T-helper 1 cell (primary cell): ENCODE measurements at places on chromosomes 5 and 9.

- no peak for DNase-seq
These were observed 287.6 kb downstream of the KDM4C start for GRCh38 chr9:7045361-7045760.

GRCh38 chr9:132441404-132441803, 31.4 kb downstream of the CFAP77 start:
- DNase-seq, result no peak

- DNase-seq, result no peak
These were observed 225.1 kb downstream of the ARRDC3 start for GRCh38 chr5:91158011-91158410.

DNA sequence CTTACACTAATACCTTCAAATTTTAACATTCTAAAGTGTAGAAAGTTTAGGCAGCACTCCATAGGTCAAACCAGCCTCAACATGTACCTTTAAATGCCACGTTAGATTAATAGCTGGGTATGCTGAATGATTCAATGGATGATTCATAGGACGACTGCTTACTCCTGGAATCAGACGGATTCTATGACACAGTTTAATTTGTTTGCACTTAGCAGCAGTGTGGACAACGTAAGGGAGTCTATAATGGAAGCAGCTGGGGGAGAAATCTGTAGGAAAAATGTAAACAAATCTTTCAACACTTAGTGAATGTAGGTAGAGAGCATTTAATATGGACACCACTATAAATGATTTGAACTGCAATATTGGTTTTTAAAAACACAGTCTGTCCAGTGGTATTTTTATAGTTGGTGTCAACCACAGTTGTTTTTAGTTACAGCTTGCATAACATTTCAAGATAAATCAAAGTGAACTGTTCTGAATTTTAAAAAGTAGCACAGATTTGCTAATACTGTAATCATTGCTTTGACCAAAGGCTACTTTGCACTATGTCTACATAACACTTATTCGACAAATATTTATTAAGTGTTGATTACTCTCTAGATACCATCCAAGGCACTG, 701.5 kb upstream of the MEF2C start:
- no peak for DNase-seq

GRCh38 chr9:23728736-23729135, 97.3 kb downstream of the ELAVL2 start:
- no peak for DNase-seq

- DNase-seq, result no peak
These were observed 118.9 kb upstream of the OTULINL start for GRCh38 chr5:14462681-14463080.

- DNase-seq, result no peak
These were observed 379.4 kb downstream of the PRR16 start for GRCh38 chr5:120843390-120843980.

GRCh38 chr5:92106808-92107207, 723.7 kb upstream of the ARRDC3 start:
- DNase-seq, result no peak

- no peak for DNase-seq
These were observed 311.5 kb downstream of the COX7C start for GRCh38 chr5:86929123-86929766.

- no peak for DNase-seq
These were observed 688.0 kb upstream of the SEMA6A start for GRCh38 chr5:117262572-117263131.

DNA sequence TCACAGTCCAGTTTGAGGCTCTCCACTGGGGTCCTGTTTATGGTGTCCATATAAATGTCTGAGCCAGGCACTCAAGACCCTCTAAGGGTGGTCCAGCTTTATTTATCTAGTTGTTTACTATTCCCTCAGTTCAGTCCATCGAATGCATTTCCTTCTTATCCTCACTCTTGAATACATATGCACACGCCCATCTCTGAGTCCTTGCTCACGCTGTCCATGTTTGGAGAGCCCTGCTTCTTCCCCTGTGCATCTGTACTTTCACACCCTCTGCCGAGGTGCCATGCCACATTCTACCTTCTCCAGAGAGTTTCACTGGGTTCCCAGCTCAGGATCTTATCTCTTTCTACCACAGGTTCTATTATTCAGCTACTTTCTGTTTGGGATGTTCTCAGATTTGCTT, 30.2 kb upstream of the SEMA6A start:
- no peak for DNase-seq

DNA sequence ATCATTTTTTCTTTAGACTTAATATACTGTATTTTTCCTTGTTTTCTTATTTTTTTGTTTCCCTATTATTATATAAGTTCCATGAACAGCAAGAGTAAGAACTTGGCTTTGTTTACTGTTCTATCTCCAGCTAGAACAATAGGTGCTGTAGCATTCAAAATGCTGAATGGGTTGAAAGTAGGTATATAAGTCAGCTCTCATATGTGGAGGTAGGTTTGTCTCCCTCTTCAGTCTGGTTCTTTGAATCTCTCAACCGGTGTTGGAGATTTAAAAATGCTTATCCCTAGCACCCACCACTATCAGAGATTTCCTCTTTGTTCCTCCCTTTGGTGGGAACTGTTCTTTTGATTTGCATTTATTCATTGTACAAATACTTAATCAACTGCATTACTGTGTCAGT, 87.5 kb upstream of the FSD1L start:
- no peak for DNase-seq

DNA sequence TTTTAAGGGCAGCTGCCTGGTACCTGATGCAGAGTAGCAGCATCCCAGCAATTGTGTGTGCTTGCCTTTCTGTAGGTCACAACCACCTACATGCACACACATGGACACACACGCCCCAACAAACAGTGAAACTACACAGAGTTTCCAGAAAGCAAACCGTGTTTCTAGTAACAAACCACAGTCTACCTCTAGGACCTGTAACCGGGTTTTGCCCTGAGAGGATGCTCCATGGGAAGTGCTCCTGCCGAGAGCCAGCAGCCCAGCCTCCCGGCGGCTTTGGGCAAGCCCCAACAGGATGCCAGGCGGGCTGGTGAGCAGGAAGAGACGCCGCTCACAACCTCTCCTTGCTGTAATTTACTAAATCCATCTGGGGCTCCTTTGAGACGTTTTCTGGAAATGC, 4.1 kb upstream of the TCF7 start:
- DNase-seq, result no peak

GRCh38 chr5:130402906-130403305, 498.6 kb downstream of the CHSY3 start:
- no peak for DNase-seq

DNA sequence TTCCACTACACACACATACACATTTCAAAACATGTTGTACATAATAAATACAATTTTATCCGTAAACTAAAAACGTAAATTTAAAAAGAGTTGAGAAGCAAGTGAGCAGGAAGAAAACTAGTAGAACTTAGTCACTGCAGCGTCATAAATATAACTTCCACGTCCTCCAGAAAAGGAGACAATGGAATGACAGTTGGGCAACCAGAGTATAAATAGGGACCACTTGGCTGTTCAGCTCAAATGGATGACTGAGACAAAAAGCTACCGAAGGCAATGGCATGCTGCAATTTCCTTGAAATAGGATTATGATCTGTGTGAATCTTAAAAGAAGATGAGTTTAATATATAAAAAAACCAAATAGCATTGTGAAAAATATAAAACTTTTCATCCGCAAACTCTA, 438.5 kb upstream of the RGMB start:
- DNase-seq, result no peak

DNA sequence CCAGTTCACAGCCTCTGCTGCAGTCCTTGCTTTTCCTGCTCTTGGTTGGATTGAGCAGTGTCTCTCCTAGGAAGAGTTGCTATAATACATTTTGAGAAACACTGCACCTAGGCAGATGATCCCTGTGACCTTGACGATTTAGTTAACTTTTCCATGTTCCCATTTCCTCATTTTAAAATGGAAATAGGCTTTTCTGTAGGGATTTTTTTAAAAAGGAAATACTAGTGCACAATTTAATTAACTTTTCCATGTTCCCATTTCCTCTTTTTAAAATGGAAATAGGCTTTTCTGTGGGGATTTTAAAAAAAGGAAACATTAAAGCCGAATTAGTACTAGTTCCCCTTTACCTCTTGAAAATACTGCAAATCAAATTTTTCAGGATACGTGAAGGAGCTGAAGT, 4.7 kb downstream of the ATP6V0E1 start:
- no peak for DNase-seq

GRCh38 chr9:14650596-14650995, 42.6 kb downstream of the ZDHHC21 start:
- no peak for DNase-seq

GRCh38 chr9:81819859-81820546, 108.2 kb upstream of the SPATA31D4 start:
- DNase-seq, result no peak

DNA sequence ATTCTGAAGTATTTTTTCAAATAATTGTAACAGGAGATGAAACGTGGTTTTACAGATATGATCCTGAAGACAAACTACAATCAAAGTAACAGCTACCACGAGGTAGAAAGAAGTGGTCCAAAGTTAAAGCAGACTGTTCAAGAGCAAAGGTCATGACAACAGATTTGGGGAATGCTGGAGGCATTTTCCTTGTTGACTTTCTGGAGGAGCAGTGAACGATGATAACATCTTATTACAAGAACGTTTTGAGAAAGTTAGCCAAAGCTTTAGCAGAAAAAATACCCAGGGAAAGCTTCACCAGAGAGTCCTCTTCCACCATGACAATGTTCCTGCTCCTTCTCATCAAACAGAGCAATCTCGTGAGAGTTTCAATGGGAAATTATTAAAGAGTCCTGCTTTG, 145.4 kb upstream of the NREP start:
- no peak for DNase-seq
